ENCODE measurements at places on chromosomes 7 and 10.

GRCh38 chr7:24409431-24410024, 125.5 kb downstream of the NPY start:
- no peak for DNase-seq

DNA sequence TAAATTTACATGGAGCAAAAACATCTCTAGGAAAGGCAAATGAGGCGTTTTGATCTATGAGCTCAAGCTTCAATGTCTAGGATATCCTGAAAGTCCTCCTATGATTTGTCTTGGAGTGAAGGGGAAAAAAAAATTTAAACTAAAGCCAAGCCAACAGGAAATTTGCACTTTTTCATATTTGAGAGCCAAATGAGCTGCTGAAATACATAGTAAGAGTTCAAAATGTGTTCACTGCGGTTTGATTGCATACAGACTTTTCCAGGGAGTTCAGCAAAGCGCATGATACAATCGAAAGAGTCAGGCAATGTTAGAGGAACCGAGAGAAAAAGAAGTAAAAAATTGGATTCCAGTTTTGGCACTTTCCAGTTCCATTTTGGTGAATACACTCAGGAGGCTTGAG, 633.4 kb upstream of the MGMT start:
- DNase-seq: no peak

DNA sequence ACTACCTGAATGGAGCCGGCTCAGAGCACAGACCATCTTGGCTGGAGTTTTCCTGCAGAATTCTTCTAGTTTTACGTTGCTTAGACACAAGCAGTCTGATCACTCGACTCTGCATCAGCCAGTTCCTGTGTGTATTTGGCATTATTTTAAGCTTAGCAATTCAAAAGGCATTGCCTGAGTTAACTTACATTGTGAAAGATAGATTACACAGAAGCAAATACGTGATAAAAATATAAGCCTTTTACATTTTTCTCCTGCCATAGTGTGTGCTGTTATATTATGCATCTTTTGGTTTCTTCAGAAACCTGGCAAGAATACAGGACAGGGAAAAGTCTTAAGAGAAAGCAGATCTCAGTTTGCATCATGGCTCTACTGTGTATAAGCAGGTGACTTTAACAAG, 98.1 kb downstream of the LRRC4 start:
- no peak for DNase-seq

DNA sequence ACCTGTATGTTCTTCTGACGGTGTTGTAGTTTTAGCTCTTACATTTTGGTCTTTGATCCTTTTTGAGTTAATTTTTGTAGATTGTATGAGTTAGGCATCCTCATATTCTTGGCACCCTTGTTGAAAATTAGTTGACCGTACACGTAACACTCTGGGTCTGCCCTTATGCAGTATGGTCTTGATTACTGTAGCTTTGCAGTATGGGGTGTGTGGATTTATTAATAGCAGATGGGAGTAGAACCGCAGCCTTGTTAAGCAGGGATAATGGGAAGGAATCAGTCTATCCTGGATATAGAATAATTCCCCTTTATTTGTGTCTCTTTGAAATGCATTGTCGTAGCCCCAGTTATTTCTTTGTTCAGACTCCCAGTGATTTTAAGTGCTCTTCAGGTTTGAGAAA, 95.5 kb downstream of the UBE3C start:
- no peak for DNase-seq
